Stimulated activated CD8-positive, alpha-beta memory T cell treated with anti-CD3 and anti-CD28 coated beads, Interleukin-4, amount 100 ng/mL, for 24 hours (primary cell): ENCODE measurements at places on chromosomes 6 and 20.

GRCh38 chr20:1301031-1301529 is 27.9 kb downstream of the SDCBP2 start:
- DNase-seq = peak; percentile 16

GRCh38 chr6:138588805-138589434 is 89.6 kb upstream of the NHSL1 start:
- peak; percentile 19 for DNase-seq

- no peak for DNase-seq
Measured at GRCh38 chr20:59123678-59124255, 39.9 kb upstream of the ZNF831 start.

DNA sequence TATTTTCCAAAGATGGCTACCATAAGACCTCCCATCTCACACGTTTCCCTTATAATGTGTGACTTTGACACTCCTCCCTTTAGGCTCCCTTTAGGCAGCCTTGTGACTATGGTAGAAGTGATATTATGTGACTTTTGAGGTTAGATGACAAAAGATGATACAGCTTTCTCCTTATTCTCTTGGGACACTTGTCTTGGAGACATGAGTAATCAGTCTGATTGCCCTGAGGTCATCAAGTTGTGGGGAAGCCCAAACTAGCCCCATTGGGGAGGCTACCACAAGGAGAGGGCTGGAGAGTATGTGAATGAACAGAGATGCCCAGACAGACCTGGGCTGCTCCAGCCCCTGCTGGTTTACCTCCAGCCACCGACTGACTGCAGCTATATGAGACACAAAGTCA is 10.6 kb upstream of the DLK2 start:
- no peak for DNase-seq

- DNase-seq = no peak
Measured at GRCh38 chr6:160386869-160387530, 38.8 kb downstream of the SLC22A3 start.

DNA sequence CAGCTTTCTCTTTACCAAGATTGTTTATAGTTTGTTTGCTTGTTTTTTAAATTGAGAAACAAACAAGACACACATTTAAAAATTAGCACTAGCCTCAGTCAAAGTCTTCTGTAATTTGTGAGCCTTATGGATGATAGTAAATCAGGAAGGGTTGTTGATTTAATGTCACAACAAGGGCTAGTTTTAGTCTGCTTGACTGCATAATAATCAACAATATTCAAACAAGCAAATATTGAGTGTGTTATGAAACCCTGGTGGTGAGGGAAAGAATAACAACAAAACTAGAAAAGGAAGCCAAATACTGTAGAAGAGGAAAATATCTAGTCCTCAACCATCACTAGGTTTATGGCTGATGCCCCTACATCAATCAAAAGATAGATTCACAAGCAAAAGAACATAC is 228.6 kb downstream of the TBC1D7 start:
- DNase-seq = no peak

- DNase-seq = no peak
Measured at GRCh38 chr20:10953437-10953836, 279.6 kb upstream of the JAG1 start.

DNA sequence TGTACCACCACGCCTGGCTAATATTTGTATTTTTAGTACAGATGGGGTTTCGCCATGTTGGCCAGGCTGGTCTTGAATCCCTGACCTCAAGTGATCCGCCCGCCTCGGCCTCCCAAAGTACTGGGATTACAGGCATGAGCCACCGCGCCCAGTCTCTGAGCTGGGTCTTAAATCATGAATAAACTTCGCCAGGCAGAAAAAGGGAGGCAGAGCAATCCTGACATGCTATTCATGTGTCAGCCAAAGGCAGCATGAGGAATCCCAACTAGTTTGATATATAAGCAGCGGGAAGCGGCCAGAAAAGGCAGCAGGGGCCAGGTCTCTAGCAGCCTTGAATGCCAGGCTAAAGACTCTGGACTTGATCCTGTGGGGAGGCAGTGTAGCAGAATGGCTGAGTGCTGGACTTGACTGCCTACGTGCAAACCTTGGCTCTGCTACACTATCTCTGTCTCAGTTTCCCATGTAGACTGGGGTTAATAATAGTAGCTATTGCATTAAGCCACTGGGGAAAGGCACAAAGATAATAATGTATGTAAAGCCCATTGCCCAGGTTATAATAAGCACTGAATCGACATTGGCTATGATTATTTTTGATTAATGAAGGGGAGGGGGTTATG is 1.8 kb downstream of the PROCR start:
- DNase-seq = no peak

GRCh38 chr6:30465595-30466306 is 23.6 kb upstream of the HLA-E start:
- no peak for DNase-seq

- no peak for DNase-seq
Measured at GRCh38 chr6:158014505-158015187, 33.0 kb downstream of the SYNJ2 start.

- no peak for DNase-seq
Measured at GRCh38 chr6:77461796-77462195, 1.5 kb downstream of the HTR1B start.

DNA sequence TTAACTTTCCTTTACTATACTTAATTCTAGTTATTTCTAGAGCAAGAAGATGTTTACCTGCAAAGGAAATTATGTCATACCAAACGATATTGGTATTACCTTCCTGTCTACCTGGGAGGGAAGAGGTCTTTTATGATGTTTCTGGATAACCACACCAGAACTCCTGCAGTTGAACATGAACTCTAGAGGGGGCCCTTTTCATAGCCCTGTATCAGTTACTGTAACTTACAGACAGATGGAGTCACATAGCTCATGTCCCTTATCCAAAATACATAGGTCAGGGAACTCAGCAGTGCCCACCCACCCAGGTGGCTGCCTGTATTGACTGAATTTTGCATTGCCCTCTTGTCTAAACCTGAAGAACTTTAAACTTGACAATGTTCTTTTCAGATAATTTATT is 35.1 kb upstream of the MYL9 start:
- no peak for DNase-seq

DNA sequence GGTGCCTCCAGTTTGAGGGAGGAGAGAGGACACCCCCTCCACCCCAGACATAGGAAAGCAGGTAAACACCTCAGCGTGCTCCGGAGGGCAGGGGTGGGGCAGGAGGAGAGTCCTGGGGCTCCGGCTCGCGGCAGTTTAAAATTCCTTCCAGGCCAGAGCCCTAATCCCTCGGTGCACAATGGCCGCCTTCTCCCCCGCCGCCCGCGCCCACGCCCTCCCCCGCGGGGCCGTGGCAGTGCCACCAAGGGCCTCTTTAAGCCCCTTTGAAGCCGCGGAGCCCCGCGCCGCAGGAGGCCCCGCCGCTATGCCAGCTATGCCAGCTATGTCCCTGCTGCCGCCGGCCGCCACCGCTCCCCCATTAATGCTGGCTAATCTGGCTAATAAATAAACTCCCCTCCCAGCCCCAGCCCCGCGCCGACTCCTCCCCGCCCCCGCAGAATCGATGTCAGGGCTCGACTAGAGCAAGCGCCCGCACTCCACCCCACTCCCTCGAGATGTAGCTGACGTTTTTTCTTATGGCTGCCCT is 125.1 kb downstream of the MRPL14 start:
- DNase-seq = no peak

GRCh38 chr6:146770275-146770964 is 171.6 kb downstream of the ADGB start:
- no peak for DNase-seq

- no peak for DNase-seq
Measured at GRCh38 chr6:52588710-52589091, 11.8 kb upstream of the TRAM2 start.

GRCh38 chr6:2542858-2543218 is 207.9 kb downstream of the MYLK4 start:
- no peak for DNase-seq

- no peak for DNase-seq
Measured at GRCh38 chr20:64136004-64136710, 28.1 kb upstream of the MYT1 start.

DNA sequence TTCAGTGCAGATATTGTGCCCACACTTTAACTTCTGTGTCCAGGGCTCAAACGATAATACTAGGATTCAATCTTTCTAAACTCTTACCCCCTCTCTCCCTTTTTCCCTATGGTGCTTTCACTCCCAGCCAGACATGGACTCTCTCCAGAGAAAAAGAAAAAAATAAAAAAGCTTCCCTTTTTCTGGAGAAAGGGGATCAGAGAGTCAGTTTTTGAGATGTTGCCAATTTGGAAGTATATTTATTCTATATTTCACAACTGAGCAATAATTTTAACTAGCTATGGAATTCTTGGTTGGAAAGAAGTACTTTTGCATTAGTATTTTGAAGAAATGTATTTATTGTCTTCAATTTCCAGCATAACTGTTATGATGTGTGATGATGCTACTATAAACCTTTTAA is 72.2 kb upstream of the ZFP64 start:
- no peak for DNase-seq

DNA sequence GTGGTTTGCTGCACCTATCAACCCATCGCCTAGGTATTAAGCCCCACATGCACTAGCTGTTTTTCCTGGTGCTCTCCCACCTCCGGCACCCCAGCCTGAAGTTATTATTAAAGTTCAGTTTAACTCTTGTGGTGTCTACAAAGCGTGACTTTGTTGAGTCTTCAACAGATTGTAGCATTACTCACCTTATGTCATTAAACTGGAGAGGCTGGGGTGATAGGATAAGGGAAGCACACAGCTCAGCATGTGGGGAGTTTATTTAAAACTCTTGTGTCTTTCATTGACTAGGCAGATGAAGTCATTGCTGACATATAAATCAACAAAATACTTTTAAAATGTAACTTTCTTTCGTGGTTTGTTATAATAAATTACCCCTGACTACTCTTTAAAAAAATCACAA is 84.7 kb upstream of the GCM1 start:
- no peak for DNase-seq

DNA sequence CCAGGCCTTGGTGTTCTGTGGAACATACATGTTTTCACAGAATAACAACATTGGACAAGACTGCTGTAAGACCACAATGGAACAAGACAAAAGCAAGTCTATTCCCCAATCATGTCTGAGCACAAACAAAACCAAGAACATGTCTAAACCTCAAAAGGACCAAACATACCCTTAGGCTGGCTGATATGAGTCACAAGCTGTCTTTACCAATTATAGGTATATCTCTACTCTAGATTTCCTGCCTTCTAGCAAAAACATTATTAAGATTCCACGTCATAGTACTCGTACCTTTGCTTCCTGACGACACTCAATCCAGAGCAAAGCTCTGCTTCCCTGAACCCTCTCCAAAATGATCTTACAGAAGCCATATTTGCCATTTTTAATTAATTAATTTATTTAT is 15.4 kb upstream of the L3MBTL1 start:
- no peak for DNase-seq

DNA sequence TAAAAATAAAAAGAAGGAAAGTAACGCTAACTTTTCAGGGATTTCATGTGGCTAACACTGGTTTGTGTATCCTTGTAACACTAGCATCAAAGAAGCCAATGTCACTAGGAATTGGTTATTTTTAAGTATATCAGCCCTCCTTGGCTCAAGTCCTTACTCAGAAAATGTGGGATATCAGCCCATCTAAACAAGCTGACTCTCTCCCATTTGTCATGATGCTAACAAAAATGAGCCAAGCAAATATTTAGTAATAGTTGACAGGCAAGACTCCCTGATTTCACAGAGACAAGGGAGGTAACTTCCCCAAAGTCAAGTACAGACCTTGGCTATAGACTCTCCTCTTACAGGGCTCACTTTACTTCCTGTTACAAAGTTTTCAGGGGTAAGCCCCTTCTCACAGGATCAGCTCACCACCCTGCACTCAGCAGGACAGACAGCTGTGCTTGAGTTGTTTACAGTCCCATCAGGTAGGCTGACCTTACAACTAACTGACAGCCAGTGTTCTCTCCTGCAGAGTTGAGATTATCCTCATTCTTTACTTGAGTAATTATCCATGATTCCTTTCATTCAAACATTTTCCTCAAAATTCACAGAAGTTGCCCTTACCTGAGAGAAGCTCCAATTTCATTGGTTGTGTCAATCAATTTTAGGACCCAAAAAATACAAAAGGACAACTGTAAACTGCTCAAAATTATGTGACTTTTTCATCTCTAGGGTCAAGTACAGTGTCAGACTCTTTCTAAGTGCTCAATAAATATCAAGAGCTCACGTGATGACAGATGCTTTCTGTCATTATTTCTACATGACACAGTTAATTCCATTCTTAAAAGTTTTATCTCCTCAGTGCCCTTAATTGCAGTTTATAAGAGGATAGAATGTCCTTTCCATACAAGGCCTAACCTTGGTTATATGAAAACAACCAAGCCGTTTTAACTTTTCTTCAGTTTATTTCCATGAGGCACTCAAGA is 38.1 kb upstream of the BMP5 start:
- no peak for DNase-seq

DNA sequence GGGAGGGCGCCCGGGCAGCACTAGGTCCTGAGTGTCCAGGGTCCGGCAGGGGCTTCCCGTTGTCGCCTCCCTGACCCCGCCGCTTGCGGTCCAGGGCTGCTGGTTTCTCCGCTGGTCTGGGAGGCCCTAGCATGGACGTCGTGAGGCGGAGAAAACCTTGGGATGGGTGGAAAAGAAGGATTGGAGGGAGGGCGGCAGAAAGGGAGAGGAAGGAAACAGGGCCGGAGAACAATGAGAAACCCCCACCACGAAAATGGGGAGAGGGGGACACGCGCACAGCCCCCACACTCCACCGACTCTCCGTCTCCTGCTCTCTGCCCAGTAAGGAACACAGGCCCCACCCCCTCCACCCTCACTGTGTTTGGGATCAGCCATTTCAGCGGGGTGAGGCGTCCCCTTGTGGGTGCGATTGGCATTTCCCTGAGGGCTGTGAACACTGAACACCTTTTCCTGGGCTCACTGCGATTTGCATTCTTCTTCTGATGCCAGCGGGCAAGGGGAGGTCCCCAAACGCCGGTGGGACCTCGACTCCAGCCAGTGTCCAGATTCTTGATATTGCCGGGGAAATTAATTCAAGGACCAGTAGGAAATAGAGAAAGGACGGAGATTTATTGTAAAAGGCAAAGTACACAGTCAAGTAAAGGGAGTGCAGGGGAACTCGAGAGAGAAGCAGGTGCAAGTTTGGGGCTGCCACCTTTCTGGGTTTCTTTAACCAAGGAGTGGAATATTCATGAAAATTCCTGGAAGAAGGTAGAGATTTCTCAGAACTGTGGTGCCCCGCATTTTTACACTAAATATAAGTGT is 3.3 kb upstream of the RAET1G start:
- peak; percentile 71 for DNase-seq

- no peak for DNase-seq
Measured at GRCh38 chr6:107386340-107386739, 73.0 kb downstream of the PDSS2 start.

- no peak for DNase-seq
Measured at GRCh38 chr6:74346936-74347535, 651.0 kb downstream of the CD109 start.

- no peak for DNase-seq
Measured at GRCh38 chr20:37565134-37565811, 37.6 kb upstream of the BLCAP start.
